ENCODE measurements at places on chromosomes 16 and 17.
A peak's percentile ranks its signal among the peaks of the same experiment; 100 is the strongest.

DNA sequence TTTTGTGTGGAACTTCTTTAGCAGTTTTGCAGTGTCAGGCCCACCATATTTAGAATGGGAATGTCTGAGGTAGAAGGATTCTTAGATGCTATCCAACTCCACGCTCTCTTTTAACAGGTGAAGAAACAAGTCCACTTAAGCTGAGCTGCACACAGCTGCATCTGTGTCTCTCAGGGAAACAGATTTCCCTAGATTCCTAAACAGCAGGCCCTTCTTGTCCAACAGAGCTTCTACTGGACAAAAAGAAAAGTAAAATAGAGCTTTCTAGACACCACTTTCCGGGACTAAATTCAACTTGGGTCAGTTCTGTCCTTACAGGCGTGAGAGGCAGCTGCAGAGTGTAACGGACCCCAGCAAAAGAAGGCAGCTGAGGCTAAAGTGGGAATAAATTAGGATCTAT is 51.7 kb downstream of the SNX11 start:
- no peak for DNase-seq

- DNase-seq, result no peak
Measured at GRCh38 chr16:75230471-75231110, 11.8 kb downstream of the CTRB1 start.

DNA sequence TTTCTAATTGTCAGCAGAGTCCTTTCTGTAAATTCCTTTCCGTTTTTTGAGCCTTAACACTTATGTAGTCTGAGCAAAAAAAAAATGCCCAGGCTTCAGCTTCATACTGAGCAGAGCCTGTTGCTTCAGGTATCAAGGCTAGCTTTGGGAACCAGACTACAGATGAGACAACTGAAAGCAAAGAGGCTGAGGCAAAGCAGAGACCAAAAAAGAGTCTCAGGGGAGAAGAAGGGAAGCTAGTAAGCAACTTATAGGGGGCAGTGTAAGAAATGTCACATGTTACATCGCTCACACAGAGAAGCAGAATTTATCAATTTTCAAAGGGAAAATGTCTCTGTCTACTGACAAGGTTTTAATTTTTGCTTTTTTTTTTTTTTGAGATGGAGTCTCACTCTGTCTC is 3.3 kb downstream of the HASPIN start:
- no peak for DNase-seq

GRCh38 chr17:46136820-46137219 is 56.4 kb downstream of the KANSL1 start:
- no peak for DNase-seq

DNA sequence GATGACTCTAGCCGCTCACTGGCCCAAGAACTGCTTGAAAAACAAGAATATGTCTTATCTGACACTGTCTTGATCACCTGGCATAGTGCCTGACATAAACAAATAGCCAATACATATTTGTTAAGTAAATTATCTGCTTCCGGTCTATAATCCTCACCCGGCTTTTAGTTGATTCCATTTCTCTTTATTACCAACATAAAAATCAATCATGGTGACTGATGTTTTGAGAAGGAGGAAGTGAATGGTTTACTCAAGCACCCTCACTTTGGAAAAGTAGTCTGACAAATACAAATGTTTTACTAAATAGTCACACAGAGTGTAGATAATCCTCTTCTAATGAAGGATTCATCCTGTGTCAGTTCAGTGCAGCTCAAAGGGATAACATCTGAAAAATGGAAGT is 47.0 kb downstream of the SKAP1 start:
- no peak for DNase-seq

GRCh38 chr16:7426161-7426560 is 93.5 kb downstream of the RBFOX1 start:
- no peak for DNase-seq

DNA sequence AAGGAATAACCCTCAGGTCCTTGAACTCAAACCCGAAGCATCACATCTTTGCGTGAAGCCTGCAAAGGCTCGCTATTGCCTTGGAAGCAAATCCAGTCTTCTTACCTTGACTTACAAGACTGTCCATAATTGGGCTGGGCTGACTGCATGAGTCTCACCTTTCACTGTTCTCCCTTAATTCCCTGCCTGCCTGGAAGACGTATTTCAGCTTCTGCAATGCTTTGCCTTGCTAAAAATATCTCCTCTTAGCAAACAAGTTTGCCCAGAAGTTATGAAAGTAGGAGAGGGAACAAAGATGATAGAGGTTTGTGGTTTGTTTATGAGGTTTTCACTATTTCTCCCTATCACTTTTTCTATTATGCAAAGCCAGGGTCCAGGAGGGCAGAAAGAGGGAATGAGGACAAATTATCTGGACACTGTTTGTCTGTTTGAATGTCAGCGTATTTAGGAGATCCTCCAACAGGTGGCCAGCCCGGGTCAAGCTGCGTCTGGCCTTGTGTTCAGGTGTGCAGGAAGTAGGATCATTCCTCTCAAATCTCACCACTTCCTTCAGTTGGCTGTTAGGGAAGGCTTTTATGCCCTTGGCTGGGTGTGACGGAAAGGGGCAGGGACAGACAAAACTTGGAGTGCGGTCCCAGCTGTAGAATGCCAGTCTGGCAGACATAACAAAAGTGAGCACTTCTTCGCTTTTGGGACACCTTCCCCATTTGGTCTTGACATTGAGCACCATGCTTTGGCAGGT is 488.9 kb downstream of the CDH13 start:
- DNase-seq, result no peak

DNA sequence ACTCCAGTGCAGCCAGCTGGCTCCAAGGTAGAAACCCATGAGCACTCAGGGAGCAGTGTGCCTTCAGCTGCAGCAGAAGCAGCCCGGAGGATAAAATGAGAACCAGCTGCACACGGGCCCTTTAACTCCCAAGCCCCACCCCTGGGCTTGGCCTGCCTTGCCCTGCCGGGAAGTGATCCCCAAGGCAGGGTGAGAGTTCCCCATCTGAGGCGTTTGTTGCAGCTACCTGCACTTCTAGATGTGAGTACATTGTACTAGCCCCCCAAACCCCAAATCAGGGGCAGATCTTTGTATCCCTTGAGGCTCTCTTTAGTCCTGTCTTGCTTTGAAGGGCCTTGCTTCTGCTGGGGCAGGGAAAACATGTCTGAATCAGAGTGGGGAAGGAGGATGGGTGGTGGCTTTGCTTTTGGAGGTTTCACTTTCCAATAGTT is at the start of gene MVP:
TSS of gene MVP (plus strand) at position 192 of the 431 bp plus-strand sequence. CDS start 10,088 bp downstream, outside the sequence.
- DNase-seq, result no peak

GRCh38 chr17:14329900-14330491 is 29.1 kb downstream of the HS3ST3B1 start:
- DNase-seq, result no peak

GRCh38 chr17:55086635-55087058 is 118.1 kb downstream of the STXBP4 start:
- no peak for DNase-seq

DNA sequence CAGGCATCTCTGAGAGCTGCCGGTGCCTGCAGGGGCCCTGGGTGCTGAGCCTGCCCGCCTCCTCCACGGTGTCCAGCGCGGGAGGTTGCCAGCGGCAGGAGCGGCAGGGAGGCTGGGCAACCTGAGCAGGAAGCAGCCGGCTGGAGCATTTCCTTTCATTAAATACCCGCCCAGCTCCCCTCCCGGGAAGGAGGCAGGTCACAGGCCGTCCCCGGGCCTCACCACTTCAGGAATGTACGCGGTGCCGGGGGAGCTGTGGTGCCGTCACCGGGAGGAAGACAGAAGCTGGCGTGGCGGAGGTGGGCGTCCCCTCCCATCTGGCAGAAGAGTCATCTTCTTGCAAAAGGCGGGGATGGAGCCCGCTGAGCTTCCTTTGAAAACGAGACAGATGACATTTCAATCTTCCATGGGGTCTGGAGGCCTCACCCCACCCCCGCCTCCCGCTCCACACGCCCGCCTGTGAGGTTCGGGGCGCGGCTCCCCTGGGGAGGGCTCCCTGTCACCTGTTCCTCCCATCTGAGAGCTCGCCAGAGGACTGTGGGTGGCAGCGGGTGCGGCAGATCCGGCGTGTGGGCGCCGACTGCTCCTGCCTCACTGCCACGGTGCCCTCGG is 16.0 kb downstream of the SOX8 start:
- no peak for DNase-seq

GRCh38 chr17:78307887-78308638 is 51.8 kb downstream of the SOCS3 start:
- no peak for DNase-seq

GRCh38 chr17:29180034-29180787 is at the start of gene MYO18A:
Gene MYO18A, minus strand, starts transcription at chr17:29180398. Its CDS starts 13,458 bp downstream, at chr17:29166940.
- peak; percentile 60 for DNase-seq

GRCh38 chr16:10517868-10518267 is 62.5 kb downstream of the EMP2 start:
- DNase-seq, result no peak

DNA sequence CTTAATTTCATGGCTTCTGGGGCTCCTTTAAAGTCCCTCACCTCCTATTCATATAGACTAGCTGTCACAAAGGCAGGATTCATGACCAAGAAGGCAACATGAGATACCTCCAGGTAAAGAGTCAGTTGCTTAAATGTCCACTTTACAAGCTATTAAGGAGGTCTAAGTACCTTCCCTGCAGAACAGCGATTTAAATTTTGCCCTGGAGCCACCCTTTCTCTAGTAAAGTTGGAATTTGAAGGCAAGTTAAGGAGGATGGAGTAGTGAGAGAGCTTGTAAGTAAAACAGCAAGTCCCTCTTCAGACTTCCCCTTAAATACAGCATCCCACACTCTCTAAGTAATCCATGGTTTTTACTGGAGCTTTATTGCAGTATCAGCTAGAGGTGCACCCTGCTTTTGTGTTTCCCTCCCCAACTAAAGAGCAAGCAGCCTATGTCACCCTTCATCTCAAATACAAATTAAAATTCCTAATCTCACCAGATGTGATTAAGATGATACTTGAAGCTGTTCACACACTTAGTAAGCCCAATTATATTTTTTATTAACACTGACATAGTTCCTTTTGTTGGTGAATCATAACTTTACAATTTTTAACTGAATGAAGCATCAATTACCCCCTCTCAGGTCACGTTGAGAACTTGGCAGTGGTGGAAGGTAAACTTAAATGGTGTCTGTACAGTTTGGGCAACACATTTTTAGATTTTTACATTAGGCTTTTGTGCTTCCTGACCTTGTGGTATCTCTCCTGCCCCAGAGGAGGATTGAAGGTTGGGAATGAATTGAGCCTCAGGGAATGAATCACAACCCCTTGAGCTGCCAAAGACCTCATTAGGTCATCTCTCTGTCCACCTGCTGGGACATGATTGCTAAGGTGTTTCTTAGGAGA is 108.9 kb downstream of the TANGO6 start:
- no peak for DNase-seq
